Skin of body (tissue), 3 donors: ENCODE measurements at places on chromosomes 5 and 9. TPM values are rescaled to one million over a fixed set of nuclear protein-coding genes. Genes with fewer than 3 reads are reported as not detected.

DNA sequence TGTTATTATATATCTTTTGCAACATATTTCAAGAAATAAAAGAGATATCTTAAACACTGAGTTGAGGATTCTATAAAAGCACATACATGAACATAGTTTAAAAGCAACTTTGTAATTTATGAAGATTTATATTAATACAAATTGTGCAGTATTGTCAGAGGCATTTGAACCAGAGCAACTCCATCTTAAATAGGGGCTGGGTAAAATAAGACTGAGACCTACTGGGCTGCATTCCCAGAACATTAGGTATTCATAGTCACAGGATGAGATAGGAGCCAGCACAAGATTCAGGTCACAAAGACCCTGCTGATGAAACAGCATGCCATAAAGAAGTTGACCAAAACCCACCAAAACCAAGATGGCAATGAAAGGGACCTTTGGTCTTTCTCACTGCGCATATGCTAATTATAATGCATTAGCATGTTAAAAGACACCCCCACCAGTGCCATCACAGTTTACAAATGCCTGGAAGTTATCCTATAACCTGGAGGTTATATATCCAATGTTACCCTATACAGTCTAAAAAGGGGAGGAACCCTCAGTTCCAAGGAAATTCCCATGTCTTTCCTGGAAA lies 320.2 kb downstream of the FAM170A start:
- no peak for DNase-seq

- DNase-seq, result no peak
These were observed 141.4 kb downstream of the KIF4B start for GRCh38 chr5:155154973-155155372.

GRCh38 chr5:40826489-40827187 lies 8.4 kb downstream of the RPL37 start:
- DNase-seq, result no peak

- no peak for DNase-seq
These were observed 41.8 kb upstream of the PAM start for GRCh38 chr5:102713278-102713677.

DNA sequence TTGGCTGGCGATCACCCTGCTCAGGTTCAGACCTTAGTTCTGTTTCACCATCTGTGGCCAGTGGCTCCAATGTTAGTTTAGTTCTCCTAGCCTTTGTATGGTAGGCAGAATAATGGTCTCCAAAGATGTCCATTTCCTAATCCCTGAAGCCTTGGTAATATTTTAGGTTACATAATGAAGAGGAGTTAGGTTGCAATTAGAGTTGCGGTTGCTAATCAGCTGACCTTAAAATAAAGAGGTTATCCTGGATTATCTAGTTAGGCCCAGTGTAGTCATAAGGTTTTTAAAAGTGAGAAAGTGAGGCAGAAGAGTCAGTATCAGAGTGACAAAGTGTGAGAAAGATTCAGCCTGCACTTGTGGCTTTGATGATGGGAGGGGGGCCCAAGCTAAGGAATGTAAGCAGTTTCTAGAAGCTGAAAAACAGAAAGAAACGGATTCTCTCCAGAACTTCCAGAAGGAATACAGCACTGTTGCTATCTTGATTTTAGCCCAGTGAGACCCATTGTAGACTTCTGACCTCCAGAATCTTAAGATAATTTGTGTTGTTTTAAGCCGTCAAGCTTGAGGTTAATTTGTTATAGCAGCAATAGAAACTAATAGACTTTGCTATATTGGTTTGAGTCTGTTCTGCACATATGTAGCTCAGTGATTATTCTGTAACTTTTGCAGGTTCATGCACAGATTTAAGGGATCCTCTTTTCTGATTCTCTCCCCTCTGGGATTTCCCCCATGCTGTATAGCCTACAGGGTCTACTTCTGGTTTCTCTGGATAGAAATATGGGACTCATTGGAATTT lies 21.6 kb downstream of the LNPEP start:
- no peak for DNase-seq

- DNase-seq, result no peak
These were observed 123.7 kb downstream of the C9orf50 start for GRCh38 chr9:129497005-129497812.

DNA sequence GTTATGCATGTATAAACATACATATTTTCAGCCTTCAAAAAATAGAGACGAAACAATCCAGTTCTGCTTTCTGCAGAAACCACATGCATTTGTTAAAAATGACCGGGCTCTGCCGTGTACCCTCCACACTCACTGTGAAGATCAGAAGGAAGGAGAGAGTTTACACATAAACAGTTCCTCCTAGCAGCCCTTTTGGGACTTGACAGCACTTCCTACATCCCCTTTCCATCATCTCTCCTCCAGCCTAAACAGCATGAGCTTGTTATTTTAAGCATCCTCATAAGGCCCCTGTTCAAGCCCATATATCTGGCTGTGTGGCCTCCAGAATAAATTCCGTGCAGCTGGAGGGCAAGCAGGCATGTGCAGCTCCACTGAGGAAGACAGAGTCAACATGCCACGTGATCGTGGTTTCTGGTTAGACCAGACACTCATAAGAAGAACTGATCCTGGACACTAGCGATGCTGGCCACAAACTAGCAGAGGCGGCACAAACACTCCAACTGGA lies 42.2 kb downstream of the NIPAL4 start:
- DNase-seq, result no peak

- no peak for DNase-seq
These were observed 135.9 kb downstream of the ZSWIM6 start for GRCh38 chr5:61467766-61468482.

Gene GPX8
- total RNA-seq, result 61.1 TPM

- no peak for DNase-seq
These were observed 249.4 kb downstream of the FAM170A start for GRCh38 chr5:119878712-119879111.

- DNase-seq, result peak; percentile 69
These were observed 37.0 kb downstream of the MAMDC2 start for GRCh38 chr9:70080481-70081119.
